ENCODE measurements at places on chromosomes 4 and X. TPM values are rescaled to one million over a fixed set of nuclear protein-coding genes. Genes with fewer than 3 reads are reported as not detected.

TRIM61 gene
- total RNA-seq = 1.9 TPM

CHRNA9 gene
- 0.29 TPM for total RNA-seq

RNF212 gene
- total RNA-seq = 0.65 TPM

FGG gene
- total RNA-seq = not detected

MAB21L2 gene
- not detected for total RNA-seq

SRP72 gene
- 136 TPM for total RNA-seq

TBX22 gene
- total RNA-seq = not detected

USP46 gene
- total RNA-seq = 6.1 TPM

PLAC1 gene
- total RNA-seq = not detected

PHOX2B gene
- total RNA-seq = not detected

PIR gene
- 3.0 TPM for total RNA-seq

LDB2 gene
- not detected for total RNA-seq

HAND2 gene
- total RNA-seq = not detected

ATG4A gene
- 11.3 TPM for total RNA-seq

SGMS2 gene
- total RNA-seq = not detected

GAGE2A gene
- not detected for total RNA-seq

DMP1 gene
- not detected for total RNA-seq

CYSLTR1 gene
- total RNA-seq = 41.8 TPM

MAGEB2 gene
- total RNA-seq = not detected

ASB12 gene
- total RNA-seq = not detected

TMPRSS11A gene
- total RNA-seq = not detected

EDA gene
- total RNA-seq = 15.1 TPM

ASMTL gene
- total RNA-seq = 39.7 TPM

RBMX2 gene
- 27.9 TPM for total RNA-seq

FHIP1A gene
- total RNA-seq = 0.05 TPM

PALLD gene
- 0.66 TPM for total RNA-seq

CCDC120 gene
- 7.5 TPM for total RNA-seq

USP51 gene
- 1.1 TPM for total RNA-seq

ADH6 gene
- not detected for total RNA-seq

RASGEF1B gene
- 2.6 TPM for total RNA-seq

All from activated naive CD4-positive, alpha-beta T cell treated with anti-CD3 and anti-CD28 coated beads, Interleukin-2, amount 10 ng/mL, durations not matched to agents 5 hours and 36 hours (primary cell).